Stimulated activated CD8-positive, alpha-beta memory T cell treated with anti-CD3 and anti-CD28 coated beads, Interleukin-12 subunit alpha, Interleukin-12 subunit beta, amount 100 ng/mL, for 4 hours (primary cell): ENCODE measurements at places on chromosomes 12 and 14.

DNA sequence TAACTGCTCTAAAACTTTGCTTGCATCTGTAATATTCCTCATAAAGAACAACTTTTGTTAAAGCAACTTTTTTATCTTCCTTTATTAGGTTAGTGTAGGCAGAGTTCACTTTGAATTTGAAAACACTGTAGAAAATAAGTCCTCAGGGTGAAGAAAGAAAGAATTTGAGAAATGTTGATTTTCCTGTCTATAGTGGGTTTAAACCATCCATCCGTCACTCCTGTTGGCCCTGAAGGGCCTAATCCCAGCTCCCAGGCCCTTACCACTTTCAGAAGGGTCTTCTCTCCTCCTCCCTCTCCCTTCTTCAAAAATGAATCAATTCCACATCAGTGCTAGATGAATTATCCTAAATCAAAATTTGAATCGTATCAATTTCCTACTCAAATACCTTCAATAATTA lies 4.9 kb upstream of the SLC2A3 start:
- DNase-seq, result no peak

DNA sequence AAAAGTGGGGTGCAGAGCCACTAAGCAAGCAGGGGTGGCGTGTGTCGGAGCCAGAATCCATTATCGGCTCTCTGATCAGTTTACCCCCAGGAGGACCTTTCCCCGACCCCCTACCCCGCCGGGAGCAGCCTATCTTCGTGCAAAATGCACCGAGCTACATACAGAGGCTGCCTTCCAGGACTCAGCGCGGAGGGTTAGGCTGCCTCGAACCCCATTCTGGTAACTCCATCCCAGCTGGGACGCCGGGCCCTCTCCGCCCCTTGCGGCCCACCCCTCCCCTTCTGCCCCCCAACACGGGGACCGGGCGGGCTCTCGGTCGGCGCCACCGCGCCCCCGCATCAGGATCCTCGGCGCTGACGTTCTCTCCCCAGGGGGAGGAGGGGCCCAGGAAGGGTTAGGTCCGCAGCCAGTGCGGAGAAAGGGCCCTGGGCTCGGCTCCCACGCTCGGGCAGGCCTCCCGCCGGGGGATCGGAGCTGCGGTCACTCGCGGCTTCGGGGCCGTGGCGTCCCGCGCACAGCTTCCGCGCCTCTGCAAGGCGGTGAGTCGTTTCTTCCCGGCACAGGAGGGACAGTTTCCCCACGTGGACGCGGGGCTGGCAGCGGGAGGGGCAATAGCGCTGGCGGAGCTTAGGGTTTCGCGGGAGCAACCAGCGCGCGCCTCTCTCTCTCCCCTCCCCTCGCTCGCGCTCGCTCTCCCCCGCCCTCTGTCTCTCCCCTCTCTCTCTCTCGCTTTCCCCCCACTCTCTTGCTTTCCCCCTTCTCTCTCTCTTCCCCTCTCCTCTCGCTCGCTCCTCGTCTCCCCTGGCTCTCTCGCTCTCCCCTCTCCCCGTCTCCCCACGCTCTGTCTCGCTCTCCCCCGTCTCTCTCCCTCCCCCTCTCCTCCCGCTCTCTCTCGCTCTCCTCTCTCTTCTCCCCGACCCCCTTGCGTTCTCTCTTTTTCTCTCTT lies 12.5 kb upstream of the MAP3K9 start:
- peak; percentile 47 for DNase-seq

DNA sequence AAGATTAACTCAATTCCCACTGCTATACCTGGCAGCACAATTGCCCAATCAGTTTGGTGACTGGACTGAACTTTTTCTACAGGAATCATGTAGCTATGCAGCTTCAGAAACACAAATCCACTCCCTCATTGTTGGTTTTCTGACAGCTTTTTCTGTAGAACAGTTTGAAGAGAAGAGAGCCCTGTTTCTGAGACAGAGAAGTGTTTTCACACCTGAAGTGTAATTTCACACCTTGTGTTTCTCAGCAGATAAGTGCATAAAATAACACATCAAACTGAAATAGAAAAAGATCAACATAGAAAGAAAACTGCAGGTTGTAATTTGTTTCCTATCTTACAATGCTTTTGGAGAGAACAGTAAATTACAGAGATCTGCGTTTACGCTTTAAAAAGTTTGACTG lies 335.6 kb downstream of the SNAPC1 start:
- no peak for DNase-seq

DNA sequence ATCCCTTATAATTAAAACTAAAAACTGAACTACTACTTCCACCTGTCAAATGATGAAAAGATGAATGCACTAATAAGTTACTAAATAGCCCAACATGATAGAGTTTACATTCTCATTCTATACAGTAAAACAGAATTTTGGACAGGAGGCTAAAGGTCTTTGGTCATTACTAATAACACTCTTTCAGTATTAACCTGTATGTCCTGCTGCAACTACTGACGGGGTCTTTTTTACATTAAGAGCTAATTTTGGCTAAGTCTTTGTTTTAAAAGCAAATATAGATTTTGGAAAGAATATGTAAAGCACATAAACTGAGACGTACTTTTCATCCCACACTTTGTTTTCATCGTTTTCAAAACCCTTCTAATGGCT lies 175.4 kb upstream of the CDKN3 start:
- no peak for DNase-seq

- DNase-seq, result no peak
These were observed 3.6 kb downstream of the IFI27L2 start for GRCh38 chr14:94125659-94126418.

- DNase-seq, result no peak
These were observed 12.7 kb downstream of the BDKRB1 start for GRCh38 chr14:96268431-96269358.
